ENCODE measurements at places on chromosomes 1 and 21. TPM values are rescaled to one million over a fixed set of nuclear protein-coding genes. Genes with fewer than 3 reads are reported as not detected.

Gene S100A10
- 141 TPM for total RNA-seq

Gene C1orf105
- total RNA-seq = not detected

Gene SH2D2A
- total RNA-seq = not detected

Gene TNFRSF14
- total RNA-seq = 76.3 TPM

Gene KPRP
- not detected for total RNA-seq

Gene MAGI3
- 9.2 TPM for total RNA-seq

Gene THAP3
- 35.5 TPM for total RNA-seq

Gene PRKAA2
- total RNA-seq = 7.1 TPM

Gene AADACL3
- not detected for total RNA-seq

Gene ARHGAP29
- total RNA-seq = 20.5 TPM

Gene BRDT
- not detected for total RNA-seq

Gene NGF
- 8.5 TPM for total RNA-seq
